ENCODE measurements at places on chromosomes 7 and 10.

DNA sequence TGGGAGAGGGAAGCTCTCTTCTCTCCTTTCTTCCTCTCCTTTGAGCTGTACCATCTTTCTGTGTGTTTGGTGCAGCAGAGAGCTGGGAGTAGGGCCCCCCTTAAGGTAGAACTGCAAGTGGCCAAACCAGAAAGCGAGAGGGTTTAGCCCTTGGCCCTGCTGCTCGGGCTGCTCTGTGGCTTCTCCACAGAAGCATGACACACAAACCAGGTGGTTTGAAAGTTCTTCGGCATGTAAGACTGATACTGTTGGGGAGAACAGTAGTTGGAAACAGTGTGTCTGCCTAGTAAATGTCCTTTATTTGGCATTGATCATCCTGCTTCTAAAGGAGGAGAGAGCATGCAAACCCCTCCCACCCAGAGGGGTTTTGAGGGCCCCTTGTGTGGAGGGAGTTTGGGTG is 277.8 kb downstream of the CELF2 start:
- peaks cover 69% of the 10 kb centered on the region for H3K36me3 ChIP-seq
- no peak for DNase-seq
- H3K27ac ChIP-seq = no peak overlapping the region
- no peaks in the 10 kb centered on the region for H3K27me3 ChIP-seq
- H3K4me3 ChIP-seq = no peak overlapping the region

- H3K27me3 ChIP-seq = no peaks in the 10 kb centered on the region
- peaks cover 8% of the 10 kb centered on the region for H3K36me3 ChIP-seq
- H3K27ac ChIP-seq = no peak overlapping the region
- DNase-seq = no peak
Measured at GRCh38 chr7:157152391-157152937, 13.7 kb downstream of the UBE3C start.

DNA sequence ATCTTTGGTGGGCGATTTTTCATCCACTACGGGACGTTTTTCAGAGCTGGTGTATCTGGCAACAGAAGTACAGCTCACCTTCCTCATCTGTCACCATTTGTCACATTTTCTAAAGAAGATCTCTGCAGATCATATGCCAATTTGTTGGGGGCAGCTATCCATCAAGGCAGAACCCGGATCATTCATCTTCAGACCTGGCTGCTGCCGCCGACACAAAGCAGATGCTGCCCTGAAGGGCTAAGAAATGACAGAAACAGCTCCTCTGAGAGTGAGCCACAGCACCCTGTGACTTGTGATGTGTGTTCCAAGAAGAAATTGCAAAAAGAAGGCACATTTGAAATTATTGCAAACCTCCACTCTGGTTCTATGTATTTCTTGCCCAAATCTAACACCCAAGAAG is 290.9 kb downstream of the GFRA1 start:
- no peaks in the 10 kb centered on the region for H3K27me3 ChIP-seq
- no peak overlapping the region for H3K27ac ChIP-seq
- H3K36me3 ChIP-seq = no peaks in the 10 kb centered on the region
- H3K4me1 ChIP-seq = no peaks in the 10 kb centered on the region
- DNase-seq = no peak
- H3K4me3 ChIP-seq = no peak overlapping the region

GRCh38 chr10:80160361-80161320 is 28.1 kb downstream of the PLAC9 start:
- H3K4me1 ChIP-seq = no peaks in the 10 kb centered on the region
- no peak for DNase-seq
- H3K36me3 ChIP-seq = peaks cover 100% of the 10 kb centered on the region
- no peaks in the 10 kb centered on the region for H3K27me3 ChIP-seq

DNA sequence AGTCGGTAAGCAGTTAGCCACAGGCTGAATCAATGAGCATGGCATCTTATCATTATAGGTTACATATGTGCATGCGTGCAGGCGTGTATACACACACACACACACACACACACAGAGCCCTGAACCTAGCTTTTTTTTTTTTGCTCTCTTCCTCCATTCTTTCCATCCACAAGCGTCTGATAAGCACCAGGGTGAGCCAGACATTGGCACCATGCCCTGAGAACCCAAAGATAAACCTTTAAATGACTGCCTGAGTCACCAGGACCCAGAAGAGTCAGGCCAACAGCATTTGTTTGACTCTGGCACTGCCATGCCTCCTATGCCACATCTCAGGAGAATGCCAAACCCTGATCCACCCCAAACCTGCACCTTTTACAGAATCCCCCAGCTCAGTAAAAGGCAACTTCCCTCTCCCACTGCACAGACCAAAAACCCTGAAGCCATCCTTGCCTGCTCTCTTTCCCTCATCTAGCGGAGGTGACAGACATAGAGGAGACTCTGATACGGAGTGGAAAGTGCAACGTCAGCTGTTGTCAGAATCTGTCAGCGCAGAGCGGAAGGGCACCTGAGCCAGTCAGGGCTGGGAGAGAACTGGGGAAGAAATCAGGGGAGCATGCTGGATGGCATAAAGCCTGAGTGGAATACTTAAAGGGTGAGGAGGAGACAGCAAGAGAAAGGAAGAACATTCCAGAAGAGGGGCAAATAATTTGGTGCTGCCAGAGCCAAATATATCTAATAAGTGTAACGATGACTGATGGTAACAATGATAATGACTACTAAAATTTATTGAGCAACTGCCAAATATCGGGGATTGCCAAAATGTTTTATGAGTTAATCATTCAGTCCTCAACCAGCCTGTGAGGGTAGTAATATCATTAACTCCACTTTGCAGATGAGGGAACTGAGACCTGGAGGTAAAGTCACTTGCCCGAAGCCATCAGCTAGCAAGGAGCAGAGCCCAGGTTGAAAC is 3.2 kb downstream of the PARP12 start:
- peaks cover 42% of the 10 kb centered on the region for H3K4me1 ChIP-seq
- no peak for DNase-seq
- H3K27me3 ChIP-seq = no peaks in the 10 kb centered on the region
- no peak overlapping the region for H3K4me3 ChIP-seq

DNA sequence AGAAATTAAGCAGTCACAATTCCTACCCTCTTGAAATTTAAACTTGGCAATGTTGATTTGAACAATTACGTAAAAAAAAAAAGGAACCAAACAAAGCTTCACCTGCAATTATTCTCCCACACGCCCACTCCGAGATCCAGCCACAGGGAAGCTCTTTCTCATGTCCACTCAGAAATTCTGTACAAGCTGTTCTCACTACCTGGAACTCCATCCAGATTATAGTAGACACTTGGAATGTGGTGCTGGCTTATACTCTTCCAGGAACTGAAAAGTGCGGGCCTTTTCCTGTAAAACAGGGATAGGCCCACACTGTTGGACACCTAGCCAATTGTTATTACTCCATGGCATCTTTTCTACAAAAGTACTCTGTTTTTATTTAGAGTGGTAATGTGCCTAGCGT is 20.3 kb upstream of the TOMM7 start:
- no peak for DNase-seq
- H3K27ac ChIP-seq = no peak overlapping the region
- no peaks in the 10 kb centered on the region for H3K27me3 ChIP-seq
- H3K4me1 ChIP-seq = no peaks in the 10 kb centered on the region

- H3K36me3 ChIP-seq = no peaks in the 10 kb centered on the region
- no peaks in the 10 kb centered on the region for H3K27me3 ChIP-seq
- peaks cover 43% of the 10 kb centered on the region for H3K4me1 ChIP-seq
- DNase-seq = no peak
- peak overlapping the region; percentile 22 for H3K27ac ChIP-seq
Measured at GRCh38 chr10:124596962-124597845, 135.6 kb downstream of the LHPP start.

DNA sequence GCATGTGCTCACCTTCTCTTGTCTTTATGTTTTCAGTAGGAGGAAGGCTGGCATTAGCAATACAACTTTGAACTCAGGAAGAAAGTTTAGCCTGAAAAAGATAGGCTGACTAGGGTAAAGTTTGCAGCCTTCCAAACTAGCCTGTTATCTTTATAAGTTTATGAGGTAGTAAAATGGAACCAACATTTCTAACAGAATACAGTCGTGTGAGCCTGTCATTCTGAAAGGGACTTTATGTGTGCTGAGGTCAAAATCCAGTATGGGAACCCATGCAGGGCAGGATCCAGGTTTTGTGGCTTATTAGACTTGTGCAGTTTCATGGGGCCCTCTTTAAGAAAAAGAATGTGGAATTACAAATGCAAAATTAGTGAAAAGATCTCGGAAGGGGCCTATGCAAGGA is 201.0 kb upstream of the PRPS1L1 start:
- H3K27ac ChIP-seq = no peak overlapping the region
- no peaks in the 10 kb centered on the region for H3K27me3 ChIP-seq
- no peak overlapping the region for H3K4me3 ChIP-seq
- H3K4me1 ChIP-seq = no peaks in the 10 kb centered on the region

GRCh38 chr10:82969405-82969804 is 1094.4 kb downstream of the NRG3 start:
- no peaks in the 10 kb centered on the region for H3K4me1 ChIP-seq
- no peaks in the 10 kb centered on the region for H3K27me3 ChIP-seq
- H3K4me3 ChIP-seq = no peak overlapping the region
- H3K27ac ChIP-seq = no peak overlapping the region

- no peak for DNase-seq
- H3K4me3 ChIP-seq = no peak overlapping the region
- no peaks in the 10 kb centered on the region for H3K27me3 ChIP-seq
- no peaks in the 10 kb centered on the region for H3K36me3 ChIP-seq
- no peak overlapping the region for H3K27ac ChIP-seq
- no peaks in the 10 kb centered on the region for H3K4me1 ChIP-seq
Measured at GRCh38 chr7:111266613-111267012, 175.7 kb downstream of the LRRN3 start.

DNA sequence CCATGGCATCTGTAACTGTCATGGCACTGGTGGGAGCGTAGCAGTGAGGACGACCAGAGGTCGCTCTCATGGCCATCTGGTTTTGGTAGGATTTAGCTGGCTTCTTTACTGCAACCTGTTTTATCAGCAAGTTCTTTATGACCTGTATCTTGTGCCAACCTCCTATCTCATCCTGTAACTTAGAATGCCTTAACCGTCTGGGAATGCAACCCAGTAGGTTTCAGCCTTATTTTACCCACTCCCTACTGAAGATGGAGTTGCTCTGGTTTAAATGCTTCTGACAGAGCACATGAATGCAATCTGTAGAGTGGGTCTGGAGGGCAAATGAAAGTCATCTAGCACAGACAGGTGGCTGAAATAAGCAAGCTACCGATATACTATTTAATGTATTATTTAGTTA is 55.3 kb upstream of the OPN4 start:
- H3K4me3 ChIP-seq = no peak overlapping the region
- DNase-seq = no peak
- H3K27me3 ChIP-seq = peaks cover 2% of the 10 kb centered on the region
- no peaks in the 10 kb centered on the region for H3K36me3 ChIP-seq

GRCh38 chr7:128041203-128041602 is 10.0 kb upstream of the LRRC4 start:
- no peaks in the 10 kb centered on the region for H3K36me3 ChIP-seq
- no peaks in the 10 kb centered on the region for H3K27me3 ChIP-seq
- no peaks in the 10 kb centered on the region for H3K4me1 ChIP-seq
- DNase-seq = no peak
- H3K4me3 ChIP-seq = no peak overlapping the region
- H3K27ac ChIP-seq = no peak overlapping the region

GRCh38 chr10:117137031-117137910 is 799 bp downstream of the VAX1 start:
- H3K4me3 ChIP-seq = no peak overlapping the region
- H3K27me3 ChIP-seq = peaks cover 89% of the 10 kb centered on the region
- no peaks in the 10 kb centered on the region for H3K4me1 ChIP-seq
- no peak overlapping the region for H3K27ac ChIP-seq
- no peak for DNase-seq
- no peaks in the 10 kb centered on the region for H3K36me3 ChIP-seq

- DNase-seq = no peak
- H3K4me3 ChIP-seq = no peak overlapping the region
- no peaks in the 10 kb centered on the region for H3K4me1 ChIP-seq
- no peak overlapping the region for H3K27ac ChIP-seq
- no peaks in the 10 kb centered on the region for H3K27me3 ChIP-seq
- no peaks in the 10 kb centered on the region for H3K36me3 ChIP-seq
Measured at GRCh38 chr7:127768241-127768640, 116.2 kb downstream of the SND1 start.

- H3K27ac ChIP-seq = no peak overlapping the region
- no peaks in the 10 kb centered on the region for H3K27me3 ChIP-seq
- no peaks in the 10 kb centered on the region for H3K4me1 ChIP-seq
- H3K4me3 ChIP-seq = no peak overlapping the region
- no peak for DNase-seq
- H3K36me3 ChIP-seq = no peaks in the 10 kb centered on the region
Measured at GRCh38 chr10:121087129-121087528, 236.0 kb downstream of the WDR11 start.

DNA sequence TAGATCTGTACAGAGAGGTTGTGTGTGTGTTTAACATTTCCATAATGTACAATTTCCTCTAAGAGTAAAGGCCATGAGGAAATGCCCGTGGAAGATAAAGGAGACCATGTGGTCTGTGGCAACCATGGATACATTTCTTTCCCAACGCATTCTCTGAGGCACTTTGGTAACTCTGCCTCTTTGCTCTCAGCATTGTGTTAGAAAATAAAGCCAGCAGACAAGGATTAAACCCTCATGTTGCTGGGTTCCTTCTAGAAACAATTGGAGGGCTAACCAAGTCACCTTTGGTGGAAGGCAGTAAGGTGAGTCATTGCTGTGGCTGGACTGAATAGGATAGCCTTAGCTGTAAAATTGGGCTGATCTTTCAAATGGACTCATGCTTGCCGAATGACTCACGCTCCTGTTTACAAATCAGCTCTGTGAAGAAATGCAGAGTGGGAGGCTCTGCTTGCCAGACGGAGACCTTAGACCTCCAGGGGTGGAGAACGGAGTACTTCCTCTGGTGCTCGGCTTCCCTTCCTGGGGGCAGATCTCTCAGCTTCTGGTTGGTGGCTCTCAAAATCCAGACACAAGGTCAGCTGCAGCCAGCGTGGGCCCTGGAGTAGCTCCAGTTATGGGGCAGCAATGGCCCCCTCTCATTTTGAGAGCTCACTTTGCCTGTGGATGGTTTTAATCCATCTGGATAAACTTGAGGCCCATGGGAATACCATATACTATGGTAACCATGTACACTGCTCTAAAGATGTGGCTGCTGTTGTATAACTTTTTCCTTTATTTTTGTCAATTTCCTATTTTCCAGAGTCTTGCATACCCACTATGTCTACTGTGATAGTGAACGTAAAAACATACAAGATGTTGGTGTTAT is 137.3 kb downstream of the TCF7L2 start:
- no peaks in the 10 kb centered on the region for H3K36me3 ChIP-seq
- no peak for DNase-seq
- H3K27me3 ChIP-seq = no peaks in the 10 kb centered on the region

Measured in thymus (tissue), 14 donors.